Activated T-cell treated with anti-CD3 and anti-CD28 coated beads for 1 hour (primary cell): ENCODE measurements at places on chromosomes 2 and 18.

GRCh38 chr2:162706770-162707169 is 131.8 kb downstream of the KCNH7 start:
- DNase-seq: no peak

DNA sequence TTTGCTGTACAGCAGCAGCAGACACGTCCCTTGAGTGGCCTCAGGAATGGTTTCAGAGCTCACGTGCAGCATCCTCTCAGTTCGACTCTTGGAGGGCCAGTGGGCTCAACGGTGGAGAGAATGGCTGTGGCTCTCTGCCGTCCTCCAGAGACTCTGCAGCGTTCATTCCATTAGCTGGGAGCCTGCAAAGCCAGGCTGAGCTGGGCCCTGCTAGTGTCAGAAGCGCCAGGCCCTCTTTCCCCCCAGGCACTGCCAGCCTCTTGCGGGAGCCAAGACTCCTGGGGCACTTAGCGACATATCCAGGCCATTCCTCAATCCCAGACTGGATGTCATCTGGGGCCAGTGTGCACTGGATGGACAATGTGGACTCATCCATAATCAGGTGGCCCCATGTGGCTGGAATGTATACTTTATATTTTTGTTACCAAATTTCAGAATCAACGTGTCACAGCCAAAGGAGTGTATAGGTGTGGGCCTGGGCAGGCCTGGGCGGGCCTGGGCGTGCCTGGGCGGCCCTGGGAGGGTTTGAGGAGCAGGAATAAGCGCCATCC is 125.1 kb upstream of the EPAS1 start:
- no peak for DNase-seq

- no peak for DNase-seq
Measured at GRCh38 chr2:134839649-134840048, 1.2 kb downstream of the ACMSD start.

GRCh38 chr2:161418275-161418714 is 2.2 kb downstream of the TBR1 start:
- DNase-seq: no peak

DNA sequence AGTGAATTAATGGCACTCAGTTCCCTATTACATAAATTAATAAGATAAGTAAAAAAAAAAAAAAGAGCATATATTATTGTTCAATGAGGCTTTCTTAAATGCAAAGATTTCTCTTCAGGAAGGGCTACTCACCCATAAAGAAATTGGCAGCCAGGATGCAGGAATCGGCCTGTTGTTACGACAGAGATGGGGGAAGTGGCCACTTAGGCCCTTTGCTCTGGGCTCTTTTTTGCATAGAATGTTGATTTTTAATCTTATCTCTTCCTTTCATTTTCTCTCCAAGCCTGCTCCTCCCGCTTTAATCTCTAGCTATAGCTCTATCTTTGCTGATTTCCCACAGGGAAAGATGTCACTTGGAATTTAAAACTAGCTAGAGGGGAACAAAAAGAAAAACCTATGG is 391.8 kb upstream of the CRIM1 start:
- DNase-seq: no peak

GRCh38 chr2:28427741-28428415 is 35.2 kb downstream of the FOSL2 start:
- DNase-seq: no peak

DNA sequence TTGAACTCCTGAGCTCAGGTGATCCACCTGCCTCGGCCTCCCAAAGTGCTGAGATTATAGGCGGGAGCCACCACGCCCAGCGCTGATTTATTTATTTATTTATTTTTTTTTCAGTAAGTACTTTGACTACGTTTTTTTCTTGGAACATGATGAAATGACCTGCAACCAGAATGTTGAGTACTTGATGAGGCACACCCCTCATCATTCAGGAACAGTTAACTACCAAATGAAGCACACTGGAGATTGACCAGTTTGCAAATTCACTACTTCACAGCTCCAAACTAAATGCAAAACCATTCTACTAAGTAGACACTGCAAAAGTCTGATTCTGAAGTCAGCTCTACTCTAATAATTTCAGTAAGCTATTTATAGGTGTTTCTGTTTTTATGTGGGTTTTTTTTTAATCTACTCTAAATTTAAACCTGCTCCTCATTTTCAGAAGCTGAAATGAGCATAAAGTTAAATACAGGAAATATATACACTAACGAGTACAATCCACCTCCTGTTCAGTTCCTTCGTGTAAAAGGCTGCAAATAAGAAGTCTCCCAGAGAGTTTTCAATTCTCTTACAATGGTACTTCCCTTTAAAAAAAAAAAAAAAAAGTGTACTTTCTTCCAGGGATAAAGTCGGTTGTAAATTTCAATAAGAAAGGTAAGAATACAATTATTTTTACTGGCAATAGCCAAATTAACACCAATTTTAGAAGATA is 1.4 kb downstream of the GFPT1 start:
- DNase-seq: no peak

GRCh38 chr18:70454704-70455322 is 166.0 kb downstream of the SOCS6 start:
- no peak for DNase-seq
